Gastrocnemius medialis (tissue), 4 donors: ENCODE measurements at places on chromosomes 11 and 22. TPM values are rescaled to one million over a fixed set of nuclear protein-coding genes. Genes with fewer than 3 reads are reported as not detected.

Gene SMIM35
- not detected for total RNA-seq

Gene BAIAP2L2
- total RNA-seq = 0.16 TPM

Gene OR4A15
- not detected for total RNA-seq

Gene SWAP70
- 8.4 TPM for total RNA-seq

Gene ZNF215
- total RNA-seq = 0.44 TPM

Gene KRTAP5-9
- not detected for total RNA-seq

Gene SHANK3
- 5.2 TPM for total RNA-seq

Gene GAL3ST1
- total RNA-seq = 2.0 TPM

Gene BUD13
- 10.6 TPM for total RNA-seq

Gene DENND6B
- total RNA-seq = not detected

Gene DSCAML1
- total RNA-seq = 0.15 TPM
